ENCODE measurements at places on chromosomes 6 and 20. TPM values are rescaled to one million over a fixed set of nuclear protein-coding genes. Genes with fewer than 3 reads are reported as not detected.

Gene GCM1
- not detected for polyA plus RNA-seq

Gene HNF4A
- not detected for polyA plus RNA-seq

Gene CFAP61
- 0.37 TPM for polyA plus RNA-seq

DNA sequence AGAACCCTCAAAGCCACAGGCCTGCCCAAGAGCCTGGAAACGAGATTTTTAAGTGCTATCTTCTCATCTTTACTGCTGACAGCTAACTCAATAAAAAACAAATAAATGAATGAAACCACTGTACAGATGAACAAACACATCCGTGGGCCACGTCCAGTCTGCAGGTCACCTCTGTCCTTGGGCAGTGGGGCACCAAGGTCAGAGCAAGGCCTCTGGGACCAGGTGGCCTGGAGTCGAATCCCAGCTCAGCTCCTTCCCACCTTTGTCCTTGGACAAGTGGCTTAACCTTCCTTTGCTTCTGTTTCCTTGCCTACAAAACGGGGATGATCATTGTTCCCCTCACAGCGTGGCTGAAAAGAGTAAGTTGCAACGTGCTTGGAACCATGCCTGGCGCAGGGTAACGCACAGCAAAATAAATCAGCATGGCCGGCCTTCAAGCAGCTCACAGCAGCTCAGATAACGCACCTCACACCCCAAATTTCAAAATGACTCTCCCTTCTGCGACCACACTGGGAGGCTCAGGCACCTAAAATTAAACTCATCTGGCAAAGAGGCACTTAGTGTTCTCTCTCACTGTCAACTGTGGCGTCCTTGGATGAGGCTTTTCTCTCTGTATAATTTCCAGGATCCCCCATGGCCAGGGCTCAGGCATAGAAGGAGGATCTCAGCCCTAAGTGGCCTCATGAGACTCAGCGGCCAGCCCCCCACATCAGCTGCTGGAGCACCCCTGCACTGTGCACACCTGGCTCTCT lies 35.7 kb downstream of the RRBP1 start:
- peak; percentile 59 for DNase-seq

- DNase-seq, result peak; percentile 57
These were observed 889.1 kb upstream of the MAP3K7 start for GRCh38 chr6:91476000-91476399.

GRCh38 chr20:45489083-45489531 lies 19.6 kb downstream of the WFDC2 start:
- DNase-seq, result no peak

GRCh38 chr6:144951730-144952437 lies 666.7 kb downstream of the UTRN start:
- no peak for DNase-seq

DNA sequence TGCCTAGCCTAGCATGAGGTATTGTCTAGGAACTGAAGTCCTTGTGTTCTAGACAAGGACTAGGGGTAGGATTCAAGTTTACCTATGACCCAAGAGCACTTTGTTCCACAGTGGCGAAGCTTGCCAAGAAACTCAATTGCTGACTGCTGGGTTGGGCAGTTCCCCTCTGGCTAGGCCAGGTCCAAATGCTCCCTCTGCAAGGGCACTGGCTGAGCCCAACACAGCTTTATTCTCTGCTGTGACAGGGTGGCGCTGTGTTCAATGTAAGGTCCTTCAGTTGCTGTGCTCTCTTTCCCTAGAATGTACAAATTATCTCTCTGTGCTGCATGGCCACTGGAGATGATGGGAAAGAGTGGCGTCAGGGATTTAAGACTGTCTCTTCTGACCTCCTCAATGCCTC lies 950.8 kb downstream of the HACE1 start:
- no peak for DNase-seq

- DNase-seq, result no peak
These were observed 33.8 kb upstream of the KIF25 start for GRCh38 chr6:167963589-167964057.

Gene TRIM10
- polyA plus RNA-seq, result 0.83 TPM

DNA sequence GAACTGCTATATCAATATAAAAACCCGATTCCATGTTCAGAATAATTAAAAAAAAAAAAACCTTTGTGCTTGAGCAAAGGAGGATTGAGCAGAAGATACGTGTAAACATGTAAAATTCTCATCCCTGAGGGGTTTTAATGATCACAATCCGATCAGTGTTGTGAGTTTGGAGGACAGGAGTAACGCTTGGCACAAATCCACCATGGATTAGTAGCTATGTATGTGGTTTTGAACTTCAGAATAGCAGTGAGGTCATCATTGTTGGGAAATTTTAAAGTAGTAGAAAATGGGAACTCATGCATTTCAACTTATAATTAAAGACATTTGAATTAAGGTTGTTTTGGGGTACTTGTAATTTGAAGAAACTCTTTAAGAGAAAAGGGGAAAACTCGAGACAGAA lies 203.2 kb downstream of the RPS12 start:
- DNase-seq, result no peak

Gene FBXO30
- 10.1 TPM for polyA plus RNA-seq

DNA sequence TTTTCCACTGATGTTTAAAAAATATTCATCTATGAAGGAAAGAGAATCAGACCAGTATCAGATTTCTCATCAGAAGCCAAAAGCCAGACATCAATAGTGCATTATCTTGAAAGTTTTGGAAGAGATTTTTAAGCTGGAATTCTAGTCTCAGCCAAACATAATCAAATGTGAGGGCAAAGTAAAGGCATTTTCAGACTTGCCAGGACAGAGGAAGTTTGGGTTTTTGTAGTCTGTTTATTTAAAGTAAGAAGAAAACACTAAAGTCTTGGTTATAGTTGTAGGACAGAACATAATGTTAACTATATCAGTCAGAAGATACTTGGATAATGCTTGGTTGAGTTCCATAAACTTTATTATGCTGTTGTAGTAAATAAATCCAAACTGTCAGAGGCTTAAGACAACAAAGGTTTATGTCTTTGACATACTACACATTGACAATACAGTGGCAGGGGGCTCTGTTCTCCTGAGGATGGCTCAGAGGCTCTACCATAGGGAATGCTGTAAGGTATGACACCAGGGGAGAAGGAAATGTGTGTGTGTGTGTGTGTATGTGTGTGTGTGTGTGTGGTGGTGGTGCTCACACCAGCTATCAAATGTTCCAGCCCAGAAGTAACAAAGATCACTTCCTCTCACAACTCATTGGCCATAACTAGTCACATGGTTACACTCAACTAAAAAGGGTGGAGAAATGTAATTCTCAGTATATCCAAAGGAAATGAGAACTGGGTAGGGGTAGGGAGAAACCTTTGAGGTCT lies 26.7 kb upstream of the YWHAB start:
- no peak for DNase-seq

DNA sequence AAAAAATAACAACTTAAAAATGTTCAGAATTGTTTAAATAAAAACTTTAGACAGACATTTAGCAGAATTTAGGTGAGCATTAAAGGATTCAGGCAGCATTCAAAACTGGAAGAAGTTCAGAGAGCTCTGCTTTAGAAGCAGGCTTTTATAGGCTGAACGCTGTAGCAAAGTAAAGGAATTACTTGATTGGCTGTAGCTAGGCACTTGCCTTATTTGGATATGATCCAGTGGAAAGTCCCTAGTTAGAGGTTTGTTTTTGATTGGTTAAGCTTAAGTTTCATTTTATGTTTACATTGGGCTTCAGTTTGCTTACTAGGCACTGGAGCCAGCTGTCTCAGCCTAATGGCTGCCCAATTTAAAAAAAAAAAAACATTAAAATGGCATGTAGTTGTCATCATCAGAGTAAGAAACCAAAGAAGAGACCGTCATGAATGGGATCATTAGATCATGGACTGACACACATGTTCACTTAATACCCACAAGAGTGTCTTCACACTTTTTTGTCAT lies 65.1 kb downstream of the CBFA2T2 start:
- peak; percentile 86 for DNase-seq

- no peak for DNase-seq
These were observed 15.8 kb downstream of the TFEB start for GRCh38 chr6:41719436-41720261.

DNA sequence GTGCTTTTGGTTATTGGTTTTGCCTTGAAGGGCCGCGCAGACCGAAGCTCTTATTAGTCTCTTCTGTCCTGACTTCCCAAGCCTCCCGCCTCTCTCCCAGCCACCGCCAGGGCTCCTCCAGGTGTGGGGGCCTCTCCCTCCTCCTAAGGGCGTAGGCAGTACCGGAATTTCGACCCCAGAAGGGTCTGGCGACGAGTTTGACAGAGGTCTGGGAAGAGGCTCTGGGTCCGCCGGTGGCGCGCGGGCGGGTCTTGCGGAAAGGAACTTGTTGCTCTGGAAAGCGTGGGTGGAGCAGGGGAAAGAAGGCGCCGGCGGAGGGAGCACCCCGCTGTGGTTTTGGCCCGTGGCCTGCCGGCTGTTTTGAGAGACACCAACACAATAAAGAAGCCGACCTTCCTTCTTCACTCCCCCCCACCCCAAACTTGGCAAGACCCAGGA lies 1.8 kb downstream of the PCSK2 start:
- DNase-seq, result no peak

Gene KHDC1L
- polyA plus RNA-seq, result 0.32 TPM

DNA sequence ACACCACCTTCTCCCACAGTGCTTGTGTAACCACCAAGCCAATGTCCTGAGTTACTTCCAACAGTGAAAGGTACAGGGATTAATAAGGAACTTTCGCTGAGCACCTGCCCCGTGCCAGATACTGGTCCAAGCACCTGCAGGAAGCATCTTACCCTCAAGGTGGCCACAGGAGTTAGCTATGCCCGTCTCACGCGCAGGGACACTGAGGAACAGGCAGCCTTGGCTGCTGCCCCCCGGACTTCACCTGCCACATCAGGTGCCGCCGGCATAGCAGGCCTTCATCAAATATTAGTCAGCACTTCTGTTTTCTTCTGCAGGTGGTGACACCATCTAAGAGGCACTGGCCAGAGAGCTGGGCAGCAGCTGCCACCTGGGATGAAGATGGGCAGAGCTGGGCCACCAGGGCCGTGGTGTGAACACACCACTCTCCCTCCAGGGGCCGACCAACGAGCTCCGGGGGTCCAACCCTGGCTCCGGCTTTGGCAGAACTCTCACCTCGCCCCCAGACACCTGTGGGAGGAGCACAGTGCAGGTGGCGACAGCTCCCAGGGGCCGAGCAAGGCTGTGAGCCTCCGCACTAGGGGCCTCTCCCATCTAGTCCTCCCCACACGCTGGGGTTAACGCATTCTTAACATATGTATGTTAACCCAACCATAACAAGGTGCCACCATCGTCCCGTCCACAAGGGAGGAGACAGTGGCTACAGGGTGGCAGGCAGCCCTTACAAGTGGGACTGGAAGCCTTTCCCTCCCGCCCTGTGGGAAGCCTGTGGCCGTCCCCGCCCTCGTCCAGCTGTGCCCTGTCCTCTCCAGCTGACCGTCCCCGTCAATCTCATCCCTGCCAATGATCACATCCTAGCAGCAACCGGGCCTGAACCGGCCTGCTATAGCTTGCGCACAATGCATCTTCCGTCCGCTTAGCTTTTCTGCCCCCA lies 2.9 kb upstream of the PPDPF start:
- peak; percentile 9 for DNase-seq

DNA sequence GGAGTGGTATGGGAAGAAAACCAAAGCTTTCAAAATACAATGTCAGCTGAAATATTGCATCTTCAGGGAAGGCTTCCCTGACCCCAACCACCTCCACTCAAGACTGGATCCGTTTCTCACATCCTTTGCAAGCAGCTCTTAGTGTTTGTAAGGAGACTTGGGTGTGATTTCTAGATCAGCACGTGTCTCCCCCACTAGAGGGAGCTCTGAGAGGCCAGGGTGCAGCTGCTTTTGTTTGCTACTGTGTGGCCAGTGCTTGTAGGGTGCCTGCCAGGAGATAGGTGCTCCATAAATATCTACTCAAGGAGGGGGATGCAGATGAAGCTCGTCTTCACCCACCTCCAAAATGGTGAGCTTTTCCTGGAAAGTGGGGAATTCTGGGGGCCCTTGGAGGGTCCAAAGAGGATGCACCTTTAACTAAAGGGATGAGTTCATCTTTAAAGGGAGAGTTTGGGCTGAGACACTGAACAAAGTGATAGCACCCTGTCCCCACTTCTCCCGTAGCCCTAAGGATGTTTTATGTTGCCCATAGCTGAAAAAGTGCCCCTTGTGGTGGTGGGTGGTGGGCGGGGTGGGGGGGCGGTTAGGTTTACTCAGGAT lies 52.6 kb upstream of the MAFB start:
- DNase-seq, result peak; percentile 18

Gene PAK5
- polyA plus RNA-seq, result 0.07 TPM

Gene TGM3
- 0.91 TPM for polyA plus RNA-seq

Gene DSP
- 58.5 TPM for polyA plus RNA-seq

Gene SLC17A3
- polyA plus RNA-seq, result 0.16 TPM

Gene FRS3
- polyA plus RNA-seq, result 7.4 TPM

Gene RIPPLY2
- polyA plus RNA-seq, result not detected

- DNase-seq, result peak; percentile 1
These were observed 12.1 kb upstream of the THEMIS start for GRCh38 chr6:127912914-127913313.

Gene NHSL1
- 32.1 TPM for polyA plus RNA-seq

DNA sequence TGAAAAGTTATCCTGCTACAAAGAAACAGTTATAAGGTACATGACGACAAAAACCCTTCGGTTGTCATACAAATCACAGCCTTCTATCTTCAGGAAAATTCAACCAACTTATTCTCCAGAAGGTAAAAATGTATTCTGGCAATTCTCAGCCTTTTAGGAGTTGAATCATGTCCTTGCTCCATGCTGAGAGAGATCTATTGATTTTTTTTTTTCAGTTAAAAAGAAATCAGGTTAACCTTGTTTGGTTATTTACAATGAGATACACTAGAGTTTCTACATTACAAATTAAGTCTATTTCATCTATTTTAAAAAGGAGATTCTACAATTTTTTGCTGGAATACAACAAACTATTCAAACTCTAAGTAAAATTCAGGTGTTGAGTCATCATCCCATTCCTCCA lies 45.4 kb downstream of the ROS1 start:
- DNase-seq, result no peak

Gene STK35
- polyA plus RNA-seq, result 8.3 TPM

- DNase-seq, result no peak
These were observed 72.3 kb upstream of the DST start for GRCh38 chr6:56714982-56715456.

- no peak for DNase-seq
These were observed 98.0 kb downstream of the SNAP25 start for GRCh38 chr20:10316582-10316981.

Gene PDE10A
- polyA plus RNA-seq, result 8.3 TPM

GRCh38 chr6:161215193-161215592 lies 58.7 kb downstream of the AGPAT4 start:
- DNase-seq, result peak; percentile 40

Gene IMPG1
- 0.29 TPM for polyA plus RNA-seq

GRCh38 chr20:1336699-1337367 lies 7.9 kb upstream of the SDCBP2 start:
- DNase-seq, result peak; percentile 48

GRCh38 chr6:23031986-23032385 lies 462.6 kb downstream of the HDGFL1 start:
- no peak for DNase-seq

Gene CDKAL1
- polyA plus RNA-seq, result 11.3 TPM

GRCh38 chr20:48777005-48777404 lies 50.8 kb downstream of the PREX1 start:
- no peak for DNase-seq

GRCh38 chr6:117496383-117496990 lies 14.0 kb downstream of the DCBLD1 start:
- no peak for DNase-seq

Gene RBL1
- polyA plus RNA-seq, result 7.1 TPM

- no peak for DNase-seq
These were observed 56.4 kb upstream of the TTPAL start for GRCh38 chr20:44419131-44419844.
